Tracheal epithelial cell (primary cell): ENCODE measurements at places on chromosomes 4 and X. TPM values are rescaled to one million over a fixed set of nuclear protein-coding genes. Genes with fewer than 3 reads are reported as not detected.

Gene RAB9A
- total RNA-seq = 52.2 and 54.5 TPM in 2 replicates

Gene ZXDB
- 20.2 and 21.9 TPM in 2 replicates for total RNA-seq

Gene HMX1
- total RNA-seq = not detected in 2 replicates

Gene CT45A10
- total RNA-seq = not detected in 2 replicates

Gene RBM46
- under 0.01 and 0.43 TPM in 2 replicates for total RNA-seq

Gene ZRSR2
- 0.64 and 0.72 TPM in 2 replicates for total RNA-seq

Gene PRKG2
- total RNA-seq = 1.2 and 5.5 TPM in 2 replicates

Gene ARL9
- total RNA-seq = 0.43 TPM in 1 of 2 replicates, not detected in the other

Gene GDPD2
- total RNA-seq = under 0.01 TPM in 1 of 2 replicates, not detected in the other

Gene LINC00632
- under 0.01 TPM in 1 of 2 replicates, not detected in the other for total RNA-seq

Gene PPEF2
- 0.24 TPM in 1 of 2 replicates, not detected in the other for total RNA-seq

Gene RRH
- 0.21 TPM in 1 of 2 replicates, not detected in the other for total RNA-seq

Gene ANOS1
- total RNA-seq = under 0.01 and 1.4 TPM in 2 replicates

Gene PAQR3
- total RNA-seq = 15.2 and 17.9 TPM in 2 replicates

Gene TMEM31
- total RNA-seq = not detected in 2 replicates

Gene IL13RA2
- 2.4 and 7.5 TPM in 2 replicates for total RNA-seq

Gene F9
- not detected in 2 replicates for total RNA-seq

Gene PWWP3B
- total RNA-seq = under 0.01 and 0.24 TPM in 2 replicates

Gene ZCCHC18
- total RNA-seq = under 0.01 TPM in 1 of 2 replicates, not detected in the other

Gene ZNF718
- total RNA-seq = 4.6 and 6.2 TPM in 2 replicates

Gene GPR173
- total RNA-seq = 0.24 TPM in 1 of 2 replicates, not detected in the other

Gene GABRB1
- not detected in 2 replicates for total RNA-seq

Gene TMEM156
- 11.5 and 11.8 TPM in 2 replicates for total RNA-seq

Gene ZNF630
- total RNA-seq = 1.2 and 3.0 TPM in 2 replicates

Gene UGT2B17
- total RNA-seq = not detected in 2 replicates

Gene APLN
- total RNA-seq = under 0.01 and 0.24 TPM in 2 replicates

Gene GAGE12F
- not detected in 2 replicates for total RNA-seq

Gene PDGFRA
- total RNA-seq = 0.24 TPM in 1 of 2 replicates, not detected in the other

Gene NPY5R
- under 0.01 TPM in 1 of 2 replicates, not detected in the other for total RNA-seq

Gene ARHGAP4
- 6.0 and 6.7 TPM in 2 replicates for total RNA-seq
